ENCODE measurements at places on chromosomes 5 and 9.

GRCh38 chr9:72473474-72474261 lies 47.7 kb upstream of the TMC1 start:
- H3K4me3 ChIP-seq, result no peak overlapping the region
- H3K4me1 ChIP-seq, result peaks cover 9% of the 10 kb centered on the region
- no peak for DNase-seq
- no peaks in the 10 kb centered on the region for H3K27me3 ChIP-seq
- peak overlapping the region; percentile 34 for H3K27ac ChIP-seq

DNA sequence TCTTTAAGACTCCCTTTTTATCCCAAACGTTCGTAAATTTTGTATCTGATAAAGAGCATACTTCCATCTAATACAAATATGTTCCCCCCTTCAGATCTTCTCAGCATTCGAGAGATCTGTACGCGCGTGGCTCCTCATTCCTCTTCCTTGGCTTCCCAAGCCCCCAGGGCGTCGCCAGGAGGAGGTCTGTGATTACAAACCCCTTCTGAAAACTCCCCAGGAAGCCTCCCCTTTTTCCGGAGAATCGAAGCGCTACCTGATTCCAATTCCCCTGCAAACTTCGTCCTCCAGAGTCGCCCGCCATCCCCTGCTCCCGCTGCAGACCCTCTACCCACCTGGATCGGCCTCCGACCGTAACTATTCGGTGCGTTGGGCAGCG lies 19.9 kb downstream of the CDKN2A start:
- peaks cover 31% of the 10 kb centered on the region for H3K27me3 ChIP-seq
- DNase-seq, result no peak
- peak overlapping the region; percentile 18 for H3K4me3 ChIP-seq
- no peak overlapping the region for H3K27ac ChIP-seq
- H3K4me1 ChIP-seq, result no peaks in the 10 kb centered on the region

DNA sequence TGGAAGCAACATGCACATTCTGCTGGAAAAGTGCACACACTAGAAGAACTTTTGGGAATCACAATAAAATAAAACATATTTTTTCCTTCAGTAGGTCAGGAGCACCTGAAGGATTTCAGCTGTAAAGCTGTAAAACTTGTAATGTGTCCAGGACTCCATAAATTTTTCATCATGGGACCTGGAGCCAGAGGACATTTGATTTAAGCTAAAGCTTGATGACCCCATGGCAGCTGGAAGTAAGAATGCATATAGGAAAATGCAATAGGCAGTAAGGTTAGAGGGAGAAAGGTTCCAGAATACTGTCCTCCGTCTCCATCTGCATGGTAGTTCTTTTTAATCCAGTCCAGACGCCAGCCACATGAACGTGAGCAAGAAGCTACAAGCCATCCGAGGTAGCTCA lies 166.0 kb downstream of the ADAMTSL1 start:
- no peaks in the 10 kb centered on the region for H3K27me3 ChIP-seq
- H3K4me3 ChIP-seq, result no peak overlapping the region
- H3K27ac ChIP-seq, result no peak overlapping the region
- H3K4me1 ChIP-seq, result no peaks in the 10 kb centered on the region
- DNase-seq, result no peak
- H3K36me3 ChIP-seq, result no peaks in the 10 kb centered on the region

- H3K4me1 ChIP-seq, result no peaks in the 10 kb centered on the region
- DNase-seq, result peak; percentile 20
- no peak overlapping the region for H3K27ac ChIP-seq
- H3K27me3 ChIP-seq, result no peaks in the 10 kb centered on the region
- no peak overlapping the region for H3K4me3 ChIP-seq
- H3K36me3 ChIP-seq, result no peaks in the 10 kb centered on the region
These were observed 245.8 kb downstream of the MTRR start for GRCh38 chr5:8114597-8115266.

GRCh38 chr5:122864400-122864799 lies 19.0 kb downstream of the SNX24 start:
- no peak overlapping the region for H3K27ac ChIP-seq
- no peak overlapping the region for H3K4me3 ChIP-seq
- no peaks in the 10 kb centered on the region for H3K36me3 ChIP-seq
- no peaks in the 10 kb centered on the region for H3K27me3 ChIP-seq

DNA sequence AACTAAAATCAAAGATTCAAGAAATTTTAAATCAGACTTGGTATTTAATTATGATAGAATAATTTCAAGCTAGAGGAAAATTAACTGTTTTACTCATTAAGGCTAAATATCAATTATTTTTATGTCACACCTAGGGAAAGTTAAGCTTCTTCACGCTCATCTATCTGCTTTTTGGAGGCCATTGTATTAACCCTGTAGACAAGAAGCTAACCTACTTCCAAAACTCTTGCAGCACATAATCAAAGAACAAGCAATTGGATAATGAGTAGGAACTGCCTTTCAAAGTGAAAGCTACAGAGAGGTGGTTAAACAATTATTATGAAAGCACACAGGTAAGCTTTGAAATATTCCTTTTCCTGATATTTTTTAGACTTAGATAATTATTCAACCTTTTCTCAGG lies 6.7 kb downstream of the EBF1 start:
- no peaks in the 10 kb centered on the region for H3K36me3 ChIP-seq
- no peak overlapping the region for H3K4me3 ChIP-seq
- no peaks in the 10 kb centered on the region for H3K27me3 ChIP-seq

DNA sequence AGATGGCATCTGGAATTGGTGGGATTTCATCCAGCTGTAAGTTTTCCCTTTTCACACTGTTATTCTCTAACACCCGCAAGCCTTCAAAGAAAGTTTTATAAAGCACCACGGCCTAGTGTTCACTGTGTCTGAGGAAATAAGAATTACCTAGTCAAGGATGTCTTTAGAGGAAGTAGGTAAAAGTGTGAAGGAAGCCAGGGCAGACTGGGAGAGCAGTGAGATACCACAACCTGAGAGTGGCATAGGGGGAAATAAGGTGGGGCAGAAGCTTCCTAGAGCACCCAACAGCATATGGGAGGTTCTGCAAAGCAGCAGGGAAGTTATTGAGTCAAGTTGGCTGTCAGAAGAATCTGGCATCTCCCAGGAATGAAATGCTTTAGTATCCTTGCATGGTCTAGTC lies 241.2 kb downstream of the CETN3 start:
- H3K36me3 ChIP-seq, result no peaks in the 10 kb centered on the region
- H3K27me3 ChIP-seq, result no peaks in the 10 kb centered on the region
- H3K4me1 ChIP-seq, result no peaks in the 10 kb centered on the region
- DNase-seq, result no peak

DNA sequence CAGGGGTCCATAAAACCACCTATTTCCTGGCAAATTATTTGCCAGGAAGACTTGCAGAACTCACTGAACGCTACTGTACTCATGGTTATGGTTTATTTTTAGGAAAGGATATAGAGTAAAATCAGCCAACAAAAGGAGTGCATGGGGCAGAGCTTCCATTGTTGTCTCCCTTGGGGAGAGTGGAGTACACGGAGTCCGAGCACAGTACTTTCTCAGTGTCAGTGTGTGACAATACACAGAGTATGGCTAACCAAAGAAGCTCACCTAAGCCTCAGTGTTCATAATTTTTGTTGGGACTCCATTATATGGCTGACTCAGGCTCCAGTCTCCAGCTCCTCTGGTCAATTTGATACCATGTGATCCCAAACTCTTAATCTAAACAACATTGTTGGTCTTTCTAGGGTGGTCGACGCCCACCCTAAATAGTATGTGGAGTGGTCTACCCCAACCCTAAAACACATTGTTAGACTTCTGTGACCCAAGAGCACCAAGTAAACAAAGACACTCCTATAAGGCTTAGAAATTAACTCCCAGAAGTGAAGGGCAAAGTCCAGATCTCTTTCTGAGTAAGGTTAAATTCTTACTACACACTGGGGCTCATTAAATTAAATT lies 74.9 kb downstream of the SLC44A1 start:
- no peaks in the 10 kb centered on the region for H3K36me3 ChIP-seq
- no peaks in the 10 kb centered on the region for H3K27me3 ChIP-seq
- peaks cover 13% of the 10 kb centered on the region for H3K4me1 ChIP-seq
- no peak overlapping the region for H3K4me3 ChIP-seq
- H3K27ac ChIP-seq, result peak overlapping the region; percentile 68

DNA sequence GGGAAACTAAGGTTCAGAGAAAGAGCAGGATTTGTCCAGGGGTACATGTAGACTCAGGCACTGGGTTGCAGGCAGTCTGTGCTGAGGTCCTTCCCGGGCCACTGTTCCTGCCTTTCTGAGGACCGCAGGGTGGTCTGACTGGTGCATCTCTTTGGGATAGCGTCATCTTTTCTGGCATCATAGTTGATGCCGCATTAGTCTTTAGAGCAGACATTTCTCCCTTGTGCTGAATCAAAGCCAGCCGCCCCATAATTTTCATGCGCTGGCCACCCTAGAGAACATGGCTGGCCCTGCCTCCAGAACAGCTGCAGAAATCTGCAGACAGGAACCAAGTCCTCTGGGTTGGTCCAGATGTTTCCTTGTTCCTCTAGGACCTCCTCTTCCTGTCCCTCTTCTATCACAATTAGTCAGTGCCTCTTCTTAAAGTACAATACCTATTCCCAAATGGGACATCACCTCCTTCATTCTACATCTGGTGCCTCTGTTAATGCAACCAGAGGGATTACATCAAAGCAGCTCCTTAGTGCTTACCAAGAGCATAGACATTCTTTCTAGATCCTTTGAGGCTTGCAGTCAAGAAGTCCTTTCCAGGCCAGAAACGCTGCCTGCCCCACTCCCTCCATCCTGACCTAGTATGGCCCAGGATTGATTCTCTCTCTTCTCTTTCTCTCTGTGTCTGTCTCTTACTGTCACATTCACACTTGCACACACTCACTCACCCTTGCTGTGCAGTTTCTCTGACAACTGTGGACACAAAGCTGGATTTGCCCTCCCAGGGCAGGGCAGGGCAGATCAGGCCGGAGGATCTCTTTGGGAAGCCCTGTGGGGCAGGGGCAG lies 42.0 kb upstream of the ORM1 start:
- no peak overlapping the region for H3K27ac ChIP-seq
- H3K4me3 ChIP-seq, result no peak overlapping the region
- no peaks in the 10 kb centered on the region for H3K4me1 ChIP-seq

DNA sequence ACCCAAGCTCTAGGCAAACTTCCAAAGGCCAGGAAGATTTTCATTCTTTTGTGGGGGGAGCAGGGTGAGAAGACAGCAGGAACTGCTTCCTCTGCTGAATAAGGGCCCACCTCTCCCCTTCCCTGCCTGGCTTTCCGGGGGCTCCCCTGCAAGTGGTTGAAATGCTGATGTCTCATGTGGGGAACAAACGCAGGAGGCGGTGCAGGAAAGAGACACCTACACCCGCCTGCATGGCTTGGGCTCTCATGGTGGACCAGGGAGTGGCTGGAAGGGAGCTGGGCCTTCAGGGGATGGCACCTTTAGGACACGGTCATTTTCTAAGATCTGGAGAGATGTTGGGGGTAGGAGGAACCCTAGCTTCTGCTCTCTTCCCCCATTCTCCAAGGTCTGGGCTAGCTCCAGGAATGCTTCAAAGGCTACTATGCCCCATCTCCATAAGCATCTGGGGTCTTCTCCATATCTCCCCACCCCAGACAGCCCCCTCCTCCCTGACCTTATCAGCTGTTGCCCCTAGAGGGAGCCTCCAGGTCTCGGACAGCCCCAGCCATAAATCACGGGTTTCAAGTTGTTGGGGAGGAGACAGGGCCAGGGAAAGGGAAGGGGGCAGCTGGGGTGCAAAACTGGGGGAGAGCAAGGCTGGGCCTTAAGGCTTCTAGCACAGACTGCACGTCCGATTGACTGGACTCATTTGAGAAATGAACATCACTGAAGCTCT lies 76.6 kb downstream of the PSD2 start:
- H3K4me1 ChIP-seq, result no peaks in the 10 kb centered on the region
- no peaks in the 10 kb centered on the region for H3K27me3 ChIP-seq
- H3K4me3 ChIP-seq, result no peak overlapping the region
- no peak for DNase-seq
- no peak overlapping the region for H3K27ac ChIP-seq

DNA sequence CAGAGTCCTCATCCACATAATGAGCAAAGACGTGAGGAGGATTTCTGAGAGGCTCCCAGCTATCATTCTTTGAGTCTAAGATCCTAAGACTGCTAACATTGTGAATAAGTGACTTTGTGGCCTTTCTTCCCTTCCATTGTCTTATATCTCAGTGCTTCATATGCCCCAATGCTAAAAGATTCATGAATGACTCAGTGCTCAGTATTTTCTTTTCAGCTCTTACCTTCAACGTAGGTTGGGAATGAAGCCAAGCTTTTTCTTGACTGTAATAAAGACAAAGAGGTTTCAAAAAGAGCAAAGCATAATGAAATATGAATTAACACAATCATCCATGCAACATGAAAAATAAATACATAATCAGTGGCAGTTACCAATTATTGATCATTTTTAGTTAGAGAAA lies 146.4 kb downstream of the ENTREP1 start:
- no peaks in the 10 kb centered on the region for H3K4me1 ChIP-seq
- H3K27me3 ChIP-seq, result no peaks in the 10 kb centered on the region
- DNase-seq, result no peak
- H3K4me3 ChIP-seq, result no peak overlapping the region
- H3K27ac ChIP-seq, result no peak overlapping the region

DNA sequence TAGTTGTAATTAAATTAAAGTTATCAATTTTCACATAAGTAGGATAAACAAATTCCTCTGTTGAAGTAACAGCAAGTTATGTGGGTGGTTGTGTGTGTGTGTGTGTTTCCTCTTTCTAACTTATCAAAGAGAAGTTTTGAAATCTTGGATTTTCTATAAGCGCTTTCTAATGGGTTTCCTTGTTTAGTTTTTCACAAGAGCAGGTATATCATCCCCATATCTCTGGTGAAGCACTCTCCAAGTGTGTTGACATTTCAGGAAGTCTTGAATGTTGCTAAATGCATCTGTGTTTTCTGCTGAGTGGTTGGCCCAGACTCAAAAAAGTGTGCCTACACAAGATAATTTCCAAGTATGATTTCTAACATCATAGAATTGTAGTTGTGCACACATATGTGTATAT lies 43.3 kb downstream of the PRDM6 start:
- DNase-seq, result no peak
- H3K27ac ChIP-seq, result no peak overlapping the region
- H3K36me3 ChIP-seq, result no peaks in the 10 kb centered on the region
- no peaks in the 10 kb centered on the region for H3K4me1 ChIP-seq
- H3K27me3 ChIP-seq, result no peaks in the 10 kb centered on the region

DNA sequence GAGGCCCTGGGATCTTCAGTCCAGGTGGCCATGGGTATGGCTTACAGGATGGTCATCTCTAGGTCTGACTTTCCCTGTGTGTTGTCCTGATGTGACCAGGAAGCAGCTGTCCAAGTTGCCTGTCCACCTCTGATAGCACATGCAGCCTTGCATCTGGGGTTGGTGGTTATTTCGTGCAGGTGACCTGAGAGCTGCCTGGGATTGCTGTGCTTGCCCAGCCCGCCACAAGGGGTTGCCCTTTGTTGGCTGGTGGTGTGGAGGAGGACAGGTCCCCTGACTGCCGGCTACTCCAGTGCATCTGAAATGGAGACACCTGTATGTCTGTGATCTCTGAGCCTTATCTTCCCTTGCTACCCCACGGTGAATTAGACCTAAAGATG lies 212.6 kb downstream of the ARHGAP26 start:
- H3K4me3 ChIP-seq, result no peak overlapping the region
- no peaks in the 10 kb centered on the region for H3K27me3 ChIP-seq
- no peaks in the 10 kb centered on the region for H3K36me3 ChIP-seq
- peaks cover 13% of the 10 kb centered on the region for H3K4me1 ChIP-seq
- H3K27ac ChIP-seq, result no peak overlapping the region

- no peak for DNase-seq
- H3K36me3 ChIP-seq, result no peaks in the 10 kb centered on the region
- no peak overlapping the region for H3K27ac ChIP-seq
- H3K27me3 ChIP-seq, result no peaks in the 10 kb centered on the region
- no peaks in the 10 kb centered on the region for H3K4me1 ChIP-seq
- H3K4me3 ChIP-seq, result no peak overlapping the region
These were observed 35.6 kb upstream of the ANXA1 start for GRCh38 chr9:73116031-73116430.

Measured in pancreas (tissue), 10 donors.